ENCODE measurements at places on chromosomes 12 and 14.

DNA sequence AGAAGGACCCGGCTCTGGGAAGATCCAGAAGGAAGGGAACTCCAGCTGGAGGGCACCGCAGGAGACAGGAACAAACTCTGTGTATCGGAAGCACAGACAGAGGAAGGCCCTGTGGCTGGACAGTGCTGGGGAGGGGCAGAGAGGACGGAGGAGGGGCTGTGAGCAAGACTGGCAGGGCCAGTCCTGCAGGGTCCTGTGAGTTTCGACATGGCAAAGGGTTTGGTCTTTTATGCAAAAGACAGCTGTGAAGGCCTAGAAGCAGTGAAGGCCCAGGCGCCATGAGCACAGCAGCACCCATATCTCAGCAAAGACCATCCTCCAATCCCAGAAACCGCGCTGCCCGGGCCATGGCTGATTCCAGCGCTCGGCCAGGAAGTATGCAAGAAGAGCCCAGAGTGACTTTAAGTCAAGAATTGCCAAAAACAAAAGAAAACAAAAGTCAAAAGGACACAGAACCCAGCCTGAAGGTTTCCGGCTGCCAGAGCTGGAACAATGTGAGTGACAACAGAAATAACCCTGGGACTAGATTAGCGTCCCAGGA is 126.5 kb downstream of the NCOR2 start:
- no peak for DNase-seq

DNA sequence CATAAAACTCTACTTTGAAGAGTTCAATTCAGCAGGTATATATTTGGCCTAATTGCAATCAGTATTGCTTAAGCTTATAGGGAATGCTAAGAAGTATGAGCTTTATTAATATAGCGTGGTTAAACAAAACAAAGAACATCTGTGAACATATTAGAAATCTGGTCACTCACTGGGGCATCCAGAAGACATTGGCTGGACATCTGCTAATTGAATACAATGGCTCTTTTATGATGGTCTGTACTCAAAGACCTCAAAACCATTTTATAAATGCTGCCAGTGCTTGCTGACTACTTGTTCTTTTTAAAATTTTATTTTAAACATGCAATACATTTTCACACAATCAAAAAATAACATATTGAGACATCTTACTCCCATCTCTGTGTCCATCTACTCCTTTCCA is 173.0 kb downstream of the STXBP6 start:
- DNase-seq: no peak

DNA sequence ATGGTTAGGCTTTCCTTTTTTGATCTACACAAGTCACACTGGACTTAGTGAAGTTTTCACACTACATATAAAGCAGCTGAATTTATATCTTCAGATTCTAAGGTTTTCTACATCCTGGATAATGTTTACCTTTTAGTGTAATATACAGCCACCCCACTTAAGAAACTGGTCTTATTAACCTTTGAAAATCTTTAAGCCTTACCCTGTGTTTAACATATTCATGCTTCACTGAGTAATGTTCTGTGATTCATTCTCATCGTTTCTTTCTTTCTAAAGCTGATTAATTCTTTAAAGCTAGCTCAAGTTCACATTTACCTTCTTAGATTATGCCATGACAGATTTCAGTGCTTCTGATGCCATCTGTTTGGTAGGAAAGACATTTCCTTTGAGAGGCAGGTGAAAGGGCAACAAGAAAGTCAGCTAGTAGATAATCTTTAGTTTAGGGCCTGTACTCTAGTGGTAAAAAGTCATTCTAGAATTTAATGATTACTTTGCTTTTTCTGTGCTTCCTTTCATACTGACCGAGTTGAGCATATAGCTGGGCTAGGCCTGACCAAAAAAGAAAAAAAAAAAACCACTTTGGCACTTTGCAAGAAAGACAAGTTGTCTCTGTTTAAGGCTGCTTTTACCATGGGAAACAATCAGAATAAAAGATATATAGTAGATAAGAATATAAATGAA is 690.9 kb upstream of the FBXO33 start:
- no peak for DNase-seq

GRCh38 chr14:51884086-51884927 is 23.9 kb downstream of the GNG2 start:
- DNase-seq: no peak

GRCh38 chr12:68349220-68349621 is 17.1 kb upstream of the MDM1 start:
- no peak for DNase-seq

- no peak for DNase-seq
Observed at GRCh38 chr12:12660201-12660600, 35.8 kb downstream of the GPR19 start.

DNA sequence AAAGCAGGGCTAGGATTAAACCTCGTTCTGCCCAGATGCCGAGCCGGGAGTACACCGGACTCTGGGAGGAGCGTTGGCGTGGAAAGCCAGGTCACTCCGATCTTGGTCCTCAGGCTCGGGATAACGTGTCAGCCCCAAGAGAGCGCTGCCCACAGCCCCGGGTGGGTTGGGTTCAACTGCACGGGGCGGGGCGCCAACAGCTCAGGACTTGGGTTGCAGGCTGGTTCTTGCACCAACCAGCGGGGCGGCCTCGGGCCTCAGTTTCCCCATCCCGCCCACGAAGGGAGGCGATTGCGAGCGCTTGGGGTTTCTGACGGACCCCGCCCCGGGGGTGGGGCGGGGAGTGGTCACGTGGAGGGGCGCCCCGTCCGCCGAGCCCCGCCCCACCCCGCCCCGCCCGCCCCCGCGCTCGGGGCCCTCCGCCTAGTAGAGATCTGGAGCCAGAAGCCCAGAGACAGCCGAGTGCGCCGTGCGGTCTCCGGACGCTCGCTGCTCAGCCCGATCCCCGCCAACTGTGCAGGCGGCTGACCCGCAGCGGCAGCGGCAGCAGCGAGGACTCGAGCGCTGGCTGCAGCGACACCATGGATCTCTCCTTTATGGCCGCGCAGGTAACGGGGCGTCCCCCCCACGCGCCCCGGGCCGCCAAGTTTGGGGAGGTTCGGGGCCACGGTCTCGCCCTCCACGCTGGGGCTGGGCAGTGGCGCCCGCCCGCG is at the start of gene C14orf132:
Gene C14orf132 (plus strand): TSS at position 443 of the 713 bp plus-strand sequence. CDS start 139 bp downstream, at position 582.
- DNase-seq: peak; percentile 66

GRCh38 chr12:53994009-53994263 is 6.0 kb upstream of the HOXC9 start:
- no peak for DNase-seq

- DNase-seq: no peak
Observed at GRCh38 chr14:50768680-50769079, 62.3 kb downstream of the NIN start.

DNA sequence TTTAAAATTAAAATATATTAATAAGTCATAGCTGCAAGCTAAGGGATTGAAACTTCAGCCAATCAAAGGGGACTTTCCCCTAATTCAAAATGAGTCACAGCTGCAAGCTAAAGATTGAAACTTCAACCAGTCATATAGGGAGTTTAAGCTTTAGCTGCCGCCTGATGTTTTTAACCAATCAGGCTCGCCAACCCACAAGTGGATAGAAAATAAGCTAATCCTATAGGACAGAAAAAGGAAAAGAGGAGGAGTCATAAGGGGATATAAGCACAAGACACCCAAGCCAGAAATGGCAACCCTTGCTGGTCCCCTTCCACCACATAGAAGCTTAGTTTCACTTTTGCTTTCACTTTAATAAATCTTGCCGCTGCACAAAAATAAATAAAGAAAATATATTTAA is 1154.6 kb downstream of the GALC start:
- DNase-seq: no peak

- DNase-seq: no peak
Observed at GRCh38 chr12:106229036-106229591, 18.7 kb downstream of the CKAP4 start.

- no peak for DNase-seq
Observed at GRCh38 chr14:62807636-62808035, 237.6 kb downstream of the KCNH5 start.

DNA sequence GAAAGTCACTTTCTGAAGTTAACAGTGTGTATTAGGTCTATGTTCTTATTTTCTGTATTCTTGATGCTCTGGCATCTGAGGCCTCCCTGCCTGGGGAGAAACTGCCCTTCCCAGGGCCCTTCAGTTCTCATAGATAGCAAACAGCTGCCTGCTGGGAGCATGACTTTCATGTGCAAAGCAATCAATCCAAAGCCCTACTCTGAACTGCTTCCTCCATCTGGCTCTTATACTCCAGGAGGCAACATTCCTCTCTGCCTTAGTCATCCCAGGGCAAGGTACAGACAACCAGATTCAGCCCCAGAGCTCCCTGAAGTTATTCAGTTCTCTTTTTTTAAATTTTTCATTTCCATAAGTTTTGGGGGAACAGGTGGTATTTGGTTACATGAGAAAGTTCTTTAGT is 41.7 kb upstream of the RIN3 start:
- DNase-seq: no peak

DNA sequence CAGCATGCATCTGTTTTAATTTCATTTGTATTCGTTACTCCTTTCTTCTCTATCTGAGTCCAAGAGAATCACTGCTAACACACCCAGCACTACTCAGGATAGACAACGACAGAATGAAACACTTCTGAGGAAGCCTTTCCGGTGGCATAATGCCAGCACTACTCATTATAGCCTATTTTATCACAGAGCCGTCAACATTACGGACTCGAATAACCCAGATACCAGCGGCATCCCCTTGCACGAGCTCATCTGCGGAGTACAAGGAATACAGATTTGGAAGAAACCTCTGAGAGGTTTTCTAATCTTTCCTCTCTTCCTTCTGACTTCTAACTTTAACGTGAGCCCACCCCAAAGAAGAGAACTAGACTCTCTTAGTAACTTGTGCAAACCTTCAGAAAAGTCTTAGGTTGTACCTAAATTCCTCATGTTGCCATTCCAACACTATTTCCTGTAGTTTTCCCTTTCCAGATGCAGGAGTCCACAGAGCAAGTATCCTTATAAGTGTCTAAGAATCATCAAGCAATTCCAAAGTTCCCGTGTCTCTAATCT is 248.1 kb downstream of the APAF1 start:
- no peak for DNase-seq

DNA sequence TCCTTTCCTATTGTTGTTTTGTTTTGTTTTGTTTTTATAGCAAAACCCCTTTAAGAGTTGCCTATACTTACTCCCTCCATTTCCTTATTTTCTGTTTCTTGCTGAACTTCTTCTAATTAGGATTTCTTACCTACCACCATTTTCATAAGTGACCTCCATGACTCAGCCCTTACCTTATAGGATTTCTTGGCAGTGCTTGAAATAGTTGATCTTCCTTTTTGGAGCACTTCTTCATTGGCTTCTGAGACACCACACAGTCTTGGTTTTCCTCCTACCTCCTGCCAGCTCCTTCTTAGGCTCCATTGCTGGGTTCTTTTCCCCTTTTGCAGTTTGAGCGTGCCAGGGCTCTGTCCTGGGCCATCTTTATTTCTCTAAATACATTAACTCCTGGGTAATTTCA is 23.4 kb upstream of the EID3 start:
- no peak for DNase-seq

DNA sequence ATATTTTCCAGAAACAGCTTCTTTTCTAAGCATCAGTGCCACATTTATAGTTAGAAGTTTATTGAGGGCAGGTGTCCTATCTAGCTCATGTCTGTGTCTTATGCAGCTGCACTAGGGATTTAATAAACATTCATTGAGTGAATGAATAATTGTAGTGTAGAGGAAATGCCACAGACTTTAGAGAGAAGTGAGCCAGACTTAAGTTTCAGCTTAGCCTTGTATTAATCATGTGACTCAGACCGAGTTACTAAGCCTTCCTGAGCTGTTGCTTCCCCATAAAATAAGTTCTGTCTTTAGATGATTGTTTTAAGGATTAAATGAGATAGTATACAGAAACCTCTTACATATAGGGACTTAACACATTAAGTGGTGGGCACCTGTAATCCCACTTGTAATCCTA is 236.1 kb upstream of the DDHD1 start:
- no peak for DNase-seq

- DNase-seq: no peak
Observed at GRCh38 chr12:94169495-94169894, 21.1 kb downstream of the PLXNC1 start.

DNA sequence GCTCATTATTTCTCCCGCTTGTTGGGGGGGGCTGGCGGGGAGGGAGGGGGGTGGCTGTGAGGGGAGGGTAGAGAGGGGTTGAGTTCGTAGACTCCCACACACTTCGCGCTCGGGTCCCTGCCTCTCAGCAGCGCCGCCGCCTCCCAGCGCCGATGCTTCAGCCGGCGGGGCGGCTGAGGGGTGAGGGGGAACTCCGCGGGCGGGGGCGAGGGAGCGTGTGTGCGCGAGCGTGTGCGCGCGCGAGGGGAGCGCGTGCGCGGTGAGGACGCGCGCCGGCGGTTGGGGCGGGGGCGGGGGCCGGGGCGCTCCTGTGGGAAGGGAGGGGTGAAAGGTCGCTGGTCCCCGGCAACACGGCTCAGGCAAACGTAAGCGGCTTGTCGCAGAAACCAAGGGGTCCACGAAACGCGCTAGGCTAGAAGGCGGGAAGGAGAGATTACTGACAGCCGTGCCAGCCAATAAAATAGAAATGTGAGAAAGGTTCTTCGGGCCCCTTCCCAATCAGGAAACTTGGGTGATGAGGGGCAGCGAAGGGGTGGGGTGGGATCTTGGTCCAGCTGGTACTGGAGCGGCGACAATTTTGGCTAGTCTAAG is 343 bp upstream of the NOVA1 start:
- DNase-seq: peak; percentile 78

DNA sequence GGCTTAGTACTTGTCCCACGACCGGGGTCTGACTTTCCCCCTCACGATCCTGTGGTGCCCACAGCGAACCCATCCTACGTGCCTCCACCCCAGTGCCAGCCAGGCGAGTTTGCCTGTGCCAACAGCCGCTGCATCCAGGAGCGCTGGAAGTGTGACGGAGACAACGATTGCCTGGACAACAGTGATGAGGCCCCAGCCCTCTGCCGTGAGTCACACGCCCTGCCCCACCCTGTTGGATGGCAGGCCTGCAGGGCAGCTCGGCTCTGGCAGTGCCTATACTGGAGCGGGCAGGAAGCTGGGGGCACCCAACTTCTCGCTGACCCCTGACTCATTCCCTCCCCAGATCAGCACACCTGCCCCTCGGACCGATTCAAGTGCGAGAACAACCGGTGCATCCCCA is 18.3 kb upstream of the LRP1-AS start:
- no peak for DNase-seq

- DNase-seq: no peak
Observed at GRCh38 chr14:94907626-94908261, 137.8 kb upstream of the GSC start.

GRCh38 chr12:69435644-69436043 is 34.5 kb upstream of the FRS2 start:
- no peak for DNase-seq

DNA sequence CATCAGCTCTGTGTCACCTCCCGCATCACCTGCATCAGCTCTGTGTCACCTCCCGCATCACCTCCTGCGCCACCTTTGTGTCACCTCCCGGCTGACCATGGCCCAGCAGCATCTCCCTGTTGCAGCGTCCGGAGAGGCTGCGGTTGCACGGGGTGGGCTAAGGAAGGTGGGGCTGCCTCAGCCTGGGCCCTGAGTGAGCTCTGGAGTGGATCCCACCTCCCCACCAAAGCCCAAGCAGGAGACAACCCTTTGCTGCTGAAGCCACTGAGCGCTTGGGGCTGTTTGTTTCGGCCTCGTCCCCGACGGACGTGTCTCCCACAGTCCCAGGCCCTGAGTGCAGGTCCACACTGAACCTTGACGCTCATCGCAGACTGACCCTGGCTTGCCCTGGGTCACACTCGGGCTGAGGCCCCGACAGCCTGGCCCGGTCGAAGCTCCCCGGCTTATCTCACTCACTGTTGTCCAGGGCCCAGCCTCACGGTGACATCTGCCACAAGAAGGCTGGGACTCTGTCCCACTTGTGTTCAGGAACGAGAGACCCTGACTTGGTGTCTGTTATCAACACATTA is 12.2 kb downstream of the TMEM121 start:
- DNase-seq: no peak

GRCh38 chr14:89221109-89221810 is 195.8 kb downstream of the FOXN3 start:
- DNase-seq: no peak
